ENCODE measurements at places on chromosomes 1 and 21. TPM values are rescaled to one million over a fixed set of nuclear protein-coding genes. Genes with fewer than 3 reads are reported as not detected.
A peak's percentile ranks its signal among the peaks of the same experiment; 100 is the strongest.

- DNase-seq, result no peak
Measured at GRCh38 chr1:52238887-52239707, 97.2 kb downstream of the ZFYVE9 start.

- peak; percentile 71 for DNase-seq
Measured at GRCh38 chr1:33346927-33347649, 26.2 kb upstream of the A3GALT2 start.

Gene CR1L
- not detected for total RNA-seq

GRCh38 chr1:55363268-55363667 lies 148.1 kb upstream of the USP24 start:
- DNase-seq, result no peak

GRCh38 chr1:25065795-25066238 lies 135.7 kb upstream of the RUNX3 start:
- no peak for DNase-seq

GRCh38 chr1:938088-938683 lies 14.5 kb downstream of the SAMD11 start:
- no peak for DNase-seq

DNA sequence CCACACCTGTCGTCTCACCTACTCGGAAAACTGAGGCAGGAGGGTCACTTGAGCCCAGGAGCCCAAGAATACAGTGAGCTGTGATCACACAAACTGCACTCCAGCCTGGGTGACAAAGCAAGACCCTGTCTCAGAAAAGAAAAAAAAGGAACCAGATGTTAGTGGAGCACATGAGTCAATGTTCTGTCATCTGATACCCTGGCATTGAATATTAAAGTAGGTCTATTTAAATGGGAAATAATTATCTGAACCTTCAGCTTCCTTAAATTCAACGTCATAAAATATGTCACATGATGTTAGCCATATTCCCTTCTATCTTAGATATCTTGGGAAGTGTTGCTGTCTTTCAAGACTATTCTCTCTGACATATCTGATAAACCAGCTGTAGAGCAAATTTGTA lies 47.3 kb downstream of the NCAM2 start:
- no peak for DNase-seq

DNA sequence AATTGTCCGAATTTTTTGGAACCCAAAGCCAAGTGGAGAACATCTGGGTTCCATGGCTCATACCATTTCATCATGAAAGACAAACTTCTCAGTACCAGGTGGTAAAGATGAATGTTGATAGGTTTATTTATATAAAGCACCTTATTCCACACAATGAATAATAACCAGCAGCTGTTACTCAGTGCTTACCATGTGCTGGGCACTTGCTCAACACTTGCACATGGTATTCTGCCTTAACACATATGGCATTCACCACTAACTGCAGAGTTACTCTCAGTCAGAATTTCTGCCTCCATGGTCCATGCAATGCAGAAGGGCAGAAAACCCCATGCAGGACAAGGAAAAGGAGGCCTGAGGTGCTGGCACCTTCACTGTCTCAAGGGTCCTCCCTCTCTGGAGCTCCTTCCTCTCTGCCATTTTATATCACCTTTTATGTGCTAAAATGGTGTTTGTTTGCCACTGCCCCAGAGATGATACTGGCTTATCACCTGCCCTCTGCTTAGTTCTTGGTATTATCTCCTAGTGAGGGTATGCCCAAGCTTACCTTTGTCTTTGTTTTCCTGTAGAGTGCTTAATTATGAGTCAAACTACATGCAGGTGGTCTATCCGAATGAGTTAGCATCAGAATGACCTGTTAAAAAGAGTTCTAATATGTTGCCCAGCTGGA lies 76.7 kb upstream of the ZNF326 start:
- no peak for DNase-seq

- no peak for DNase-seq
Measured at GRCh38 chr1:117820096-117820495, 109.3 kb downstream of the GDAP2 start.

Gene OR2L8
- total RNA-seq, result not detected

Gene MCOLN3
- not detected for total RNA-seq

Gene DNASE2B
- total RNA-seq, result 0.50 TPM

Gene KCNQ4
- 7.0 TPM for total RNA-seq

DNA sequence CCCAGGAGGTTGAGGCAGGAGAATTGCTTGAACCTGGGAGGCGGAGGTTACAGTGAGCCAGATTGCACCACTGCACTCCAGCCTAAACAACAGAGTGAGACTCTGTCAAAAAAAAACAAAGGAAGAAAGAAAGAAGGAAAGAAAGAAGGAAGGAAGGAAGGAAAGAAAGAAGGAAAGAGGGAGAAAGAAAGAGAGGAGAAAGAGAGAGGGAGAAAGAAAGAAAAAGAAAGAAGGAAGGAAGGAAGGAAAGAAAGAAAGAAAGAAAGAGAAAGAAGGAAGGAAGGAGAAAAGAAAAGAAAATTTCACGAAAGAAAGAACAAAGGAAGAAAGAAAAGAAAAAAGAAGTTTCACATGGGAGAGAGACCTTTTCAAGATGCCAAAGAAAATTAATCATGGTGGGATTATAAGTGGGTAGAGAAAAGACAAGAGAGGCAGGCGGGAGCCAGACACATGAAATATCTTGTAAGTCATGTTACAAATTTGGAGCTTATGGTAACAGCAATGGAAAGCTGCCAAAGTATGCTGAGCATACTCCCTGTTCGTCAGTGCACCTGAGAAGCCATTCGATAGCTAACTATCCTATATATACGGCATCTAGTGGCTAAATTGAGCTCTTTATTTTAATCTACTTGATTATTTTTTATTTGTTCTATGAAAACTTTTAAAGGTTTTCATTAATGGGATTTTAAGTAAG lies 41.3 kb upstream of the TNFSF4 start:
- DNase-seq, result no peak

DNA sequence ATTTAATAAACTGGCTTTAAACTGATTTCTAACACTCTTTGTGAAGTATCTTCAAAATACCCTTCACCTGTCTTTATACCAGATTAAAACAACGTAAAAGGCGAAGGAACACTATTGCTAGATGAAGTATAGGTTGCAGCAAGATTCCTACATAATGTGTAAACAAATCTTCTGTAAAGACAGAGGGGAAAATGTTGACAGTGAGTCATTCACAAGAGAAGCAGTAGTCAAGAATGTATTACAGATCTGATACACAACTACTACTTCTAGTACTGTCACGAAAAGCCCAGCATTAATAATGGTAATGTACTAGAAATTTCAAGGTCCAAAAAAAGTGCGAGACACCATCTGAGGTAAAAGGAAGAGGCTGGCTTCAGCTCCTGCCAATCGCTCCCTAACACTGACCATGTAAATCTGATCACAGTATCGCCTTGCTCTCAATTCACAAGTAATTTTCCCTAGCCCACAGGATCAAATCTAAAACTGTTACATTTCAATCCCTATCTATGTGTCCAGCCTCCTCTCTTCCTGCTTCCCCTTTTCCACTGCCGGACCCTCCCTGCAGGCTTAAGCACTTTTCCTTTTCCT lies 290.4 kb downstream of the AKT3 start:
- no peak for DNase-seq

Gene OR2L2
- total RNA-seq, result not detected

DNA sequence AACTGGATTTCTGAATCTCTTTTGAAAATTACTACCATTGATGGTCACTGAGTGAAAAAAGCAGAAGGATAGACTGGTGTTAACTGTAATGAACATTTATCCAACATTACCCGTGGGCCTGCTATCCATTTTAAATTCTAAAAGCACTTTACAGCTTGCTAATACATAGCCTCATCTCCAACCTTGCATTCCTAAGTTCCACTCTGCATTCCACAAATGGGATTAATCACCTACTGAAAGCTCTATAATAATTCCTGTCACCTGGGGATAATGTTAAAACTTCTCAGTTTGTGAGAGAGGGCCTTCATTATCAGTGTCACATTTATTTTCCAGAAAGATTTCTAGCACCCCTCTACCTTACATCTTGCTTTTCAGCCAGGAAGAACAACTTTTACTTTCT lies 38.2 kb downstream of the PTPRC start:
- no peak for DNase-seq

DNA sequence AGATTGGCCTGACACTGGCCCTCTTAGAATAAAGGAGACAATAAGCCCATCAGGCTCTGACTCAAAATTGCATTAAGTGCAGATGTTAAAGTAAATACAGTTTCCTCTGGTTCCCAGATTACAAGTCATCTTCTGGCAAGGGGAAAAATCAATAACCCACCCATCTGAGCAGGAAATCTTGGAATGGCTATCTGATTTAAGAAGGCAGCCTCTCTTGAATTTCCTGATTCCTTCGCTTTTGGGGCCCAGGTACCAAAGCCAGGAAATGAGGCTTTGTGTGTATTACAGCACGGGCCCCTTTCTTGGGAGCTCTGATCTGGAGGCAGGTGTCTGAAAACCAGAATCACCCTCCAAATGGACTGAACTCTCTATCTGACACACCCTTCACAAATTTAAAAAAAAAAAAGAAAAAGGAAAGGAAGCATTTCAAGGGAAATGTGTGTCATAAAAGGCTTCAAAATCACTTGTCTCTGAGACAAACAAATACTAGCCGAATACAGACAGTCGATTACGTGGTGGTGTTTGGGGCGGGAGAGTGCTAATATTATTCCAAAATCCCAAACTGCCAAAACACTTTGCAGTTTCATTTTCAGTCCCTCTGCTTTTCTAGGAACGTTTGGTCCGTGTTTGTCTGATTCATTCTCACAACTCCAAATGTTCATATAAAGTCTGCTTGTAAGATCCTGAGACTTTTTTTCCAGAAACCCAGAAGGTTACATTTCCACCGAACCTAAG lies 240.9 kb upstream of the CAMK1G start:
- no peak for DNase-seq

GRCh38 chr1:193325042-193325441 lies 138.6 kb upstream of the B3GALT2 start:
- no peak for DNase-seq

GRCh38 chr1:8812081-8812480 lies 5.4 kb downstream of the RERE start:
- DNase-seq, result no peak

Measured in psoas muscle (tissue), 8 donors.